ENCODE measurements at places on chromosomes 7 and 10.

- no peak for DNase-seq
Observed at GRCh38 chr7:78284945-78285344, 486.4 kb downstream of the PHTF2 start.

DNA sequence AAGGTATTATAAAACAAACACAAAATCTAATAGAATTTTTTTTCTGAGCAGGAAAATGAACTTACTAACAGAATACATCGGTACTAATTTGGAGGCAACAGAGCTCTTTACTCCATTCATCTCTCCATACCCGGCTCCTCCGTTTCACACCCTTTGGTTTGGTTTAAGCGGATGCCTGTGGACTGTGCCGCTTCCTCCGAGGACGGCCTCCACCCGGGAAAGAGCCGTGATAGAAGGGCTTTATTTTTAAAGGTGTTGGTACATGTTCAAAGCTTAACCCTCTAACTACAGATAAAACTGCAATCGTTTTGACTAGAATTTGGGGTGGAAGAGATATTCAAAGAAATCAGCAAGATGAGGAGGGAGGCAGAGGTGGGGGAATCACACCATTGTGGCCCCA, 1.9 kb downstream of the VIPR2 start:
- DNase-seq, result no peak

- no peak for DNase-seq
Observed at GRCh38 chr7:150968734-150969372, 9.3 kb downstream of the KCNH2 start.

DNA sequence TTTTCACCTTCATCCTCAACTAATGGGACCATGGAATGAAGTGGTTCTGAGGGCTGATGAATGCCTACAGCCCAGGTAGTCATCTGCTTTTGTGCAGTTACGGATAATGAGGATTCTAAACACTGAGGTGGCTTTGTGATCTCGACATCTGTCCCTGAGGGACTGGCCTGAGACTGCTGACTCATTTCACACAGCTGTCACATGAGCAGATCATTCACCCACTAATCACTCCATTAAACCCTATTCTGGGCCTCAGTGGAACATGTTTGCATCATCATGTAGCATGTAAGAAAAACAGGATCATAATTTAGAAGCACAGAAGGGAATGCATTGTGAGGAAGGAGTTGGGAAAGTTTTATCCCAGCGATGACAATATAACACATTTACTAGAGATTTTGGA, 79.4 kb upstream of the FEZF1 start:
- no peak for DNase-seq

DNA sequence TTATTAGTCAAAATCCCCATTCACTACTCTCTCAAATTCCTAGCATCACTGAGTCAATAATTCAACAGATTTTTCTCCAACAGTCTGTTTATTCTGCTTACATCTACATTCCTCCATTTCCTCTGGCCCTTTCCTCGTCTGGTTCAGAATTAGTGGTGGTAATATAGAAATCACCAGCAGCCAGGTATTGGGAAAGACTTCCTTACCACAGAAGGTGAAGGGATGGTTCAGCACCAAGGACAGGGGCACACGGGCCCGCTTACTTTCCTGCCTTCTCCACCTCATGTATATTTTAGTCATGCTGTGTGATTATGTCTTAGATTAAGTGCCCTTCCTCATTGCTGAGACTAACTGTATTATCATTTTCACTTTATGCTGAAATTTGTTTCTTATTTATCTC, 70.4 kb upstream of the APBB1IP start:
- DNase-seq, result peak; percentile 17

- peak; percentile 53 for DNase-seq
Observed at GRCh38 chr7:139620676-139621344, 97.3 kb downstream of the CLEC2L start.

- DNase-seq, result no peak
Observed at GRCh38 chr10:34737772-34738169, 77.3 kb downstream of the PARD3 start.

- DNase-seq, result no peak
Observed at GRCh38 chr10:108757946-108758345, 1165.4 kb downstream of the XPNPEP1 start.

- DNase-seq, result no peak
Observed at GRCh38 chr10:76025124-76025477, 593.7 kb downstream of the LRMDA start.

GRCh38 chr7:901388-902154, 25.2 kb downstream of the GET4 start:
- peak; percentile 49 for DNase-seq

DNA sequence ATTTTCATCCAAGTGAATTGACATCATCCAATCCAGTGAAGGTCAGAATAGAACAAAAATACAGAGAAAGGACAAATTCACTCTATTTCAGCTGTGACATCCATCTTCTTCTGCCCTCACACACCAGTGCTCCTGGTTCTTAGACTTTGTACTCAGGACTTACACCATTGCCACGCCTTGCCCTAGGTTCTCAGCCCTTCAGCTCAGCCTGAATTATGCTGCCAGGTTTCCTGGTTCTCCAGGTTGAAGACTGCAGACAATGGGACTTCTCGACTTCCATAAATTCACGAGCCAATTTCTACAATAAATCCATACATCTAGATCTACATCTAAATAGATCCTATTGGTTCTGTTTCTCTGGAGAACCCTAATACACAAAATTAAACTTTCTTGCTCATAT, 181.2 kb upstream of the KCND2 start:
- no peak for DNase-seq

DNA sequence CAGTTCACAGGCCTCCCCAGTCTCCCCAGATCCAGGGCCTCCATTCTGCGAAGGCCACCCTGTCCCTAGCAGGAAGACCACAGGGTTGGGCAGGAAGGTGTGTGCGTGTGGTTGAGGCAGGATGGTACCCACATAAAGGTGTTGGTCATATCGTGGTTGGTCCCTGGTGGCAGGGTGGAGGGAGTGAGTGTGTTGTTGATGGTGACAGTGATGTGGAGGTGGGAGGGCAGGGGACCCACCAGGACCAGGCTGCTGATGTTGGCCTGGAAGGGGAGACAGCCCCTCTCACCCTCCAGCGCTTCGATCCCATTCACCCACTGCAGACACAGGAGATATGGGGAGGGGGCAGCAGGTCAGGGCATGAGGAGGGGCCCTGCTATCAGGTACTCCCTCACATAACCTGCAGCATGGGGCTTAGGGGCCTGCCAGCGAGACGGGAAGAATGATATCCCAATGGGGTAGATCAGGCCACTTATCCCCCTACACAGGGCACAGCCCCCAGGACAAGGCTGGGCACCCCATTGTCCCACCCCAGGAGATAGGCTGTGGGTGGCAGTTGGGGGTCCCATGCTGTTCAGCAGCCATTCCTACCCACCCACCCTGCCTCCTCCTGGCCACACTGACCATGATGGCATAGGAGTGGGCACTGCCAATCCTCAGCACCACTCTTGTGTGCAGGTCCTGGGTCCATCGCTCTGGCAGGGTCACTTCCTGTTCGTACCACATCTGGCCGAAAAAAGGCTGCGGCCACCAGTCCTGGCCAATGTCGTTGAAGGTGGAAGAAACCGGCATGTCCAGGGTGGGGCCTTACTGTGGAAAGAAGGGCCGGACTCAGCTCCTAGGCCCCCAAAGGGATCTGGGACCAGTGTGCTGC, 69.0 kb upstream of the ZNF479 start:
- no peak for DNase-seq

DNA sequence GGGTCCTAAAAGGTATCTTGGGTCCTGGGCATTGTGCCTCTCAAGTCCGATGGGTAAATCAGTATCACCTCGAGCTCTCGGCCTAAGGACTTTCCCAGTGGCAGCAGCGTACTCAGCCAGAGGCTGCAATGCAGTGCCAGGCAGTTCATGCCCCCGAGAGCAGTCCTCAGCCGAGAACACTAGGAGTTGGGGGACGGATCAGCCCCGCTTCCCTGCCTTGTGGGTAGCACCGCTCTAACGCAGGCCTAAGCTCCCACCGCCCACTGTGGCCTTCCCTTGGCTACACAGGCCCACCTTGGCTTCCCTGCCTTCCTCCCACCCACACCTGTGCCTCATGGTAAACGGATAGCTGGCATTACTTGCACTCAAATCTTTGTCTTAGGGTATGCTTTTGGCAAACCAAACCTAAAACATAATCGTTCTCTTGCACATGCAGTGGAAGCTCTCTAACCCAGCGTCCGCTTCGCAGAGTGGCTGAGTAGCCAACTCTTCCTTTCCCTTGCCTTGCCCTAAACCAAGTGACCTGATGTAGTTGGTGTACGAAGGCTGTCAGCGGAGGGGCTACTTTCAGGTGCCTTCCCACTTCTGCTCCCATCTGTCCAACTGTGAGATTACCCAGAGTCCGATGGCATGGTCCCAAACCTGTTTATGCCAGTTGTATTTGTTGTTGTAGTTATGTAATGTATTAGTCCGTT, 73.2 kb upstream of the CHST15 start:
- no peak for DNase-seq

- DNase-seq, result no peak
Observed at GRCh38 chr10:71509444-71509843, 112.7 kb downstream of the CDH23 start.

- DNase-seq, result no peak
Observed at GRCh38 chr7:149859369-149859768, 14.4 kb upstream of the ATP6V0E2 start.

- no peak for DNase-seq
Observed at GRCh38 chr10:62856021-62856420, 39.9 kb upstream of the EGR2 start.

DNA sequence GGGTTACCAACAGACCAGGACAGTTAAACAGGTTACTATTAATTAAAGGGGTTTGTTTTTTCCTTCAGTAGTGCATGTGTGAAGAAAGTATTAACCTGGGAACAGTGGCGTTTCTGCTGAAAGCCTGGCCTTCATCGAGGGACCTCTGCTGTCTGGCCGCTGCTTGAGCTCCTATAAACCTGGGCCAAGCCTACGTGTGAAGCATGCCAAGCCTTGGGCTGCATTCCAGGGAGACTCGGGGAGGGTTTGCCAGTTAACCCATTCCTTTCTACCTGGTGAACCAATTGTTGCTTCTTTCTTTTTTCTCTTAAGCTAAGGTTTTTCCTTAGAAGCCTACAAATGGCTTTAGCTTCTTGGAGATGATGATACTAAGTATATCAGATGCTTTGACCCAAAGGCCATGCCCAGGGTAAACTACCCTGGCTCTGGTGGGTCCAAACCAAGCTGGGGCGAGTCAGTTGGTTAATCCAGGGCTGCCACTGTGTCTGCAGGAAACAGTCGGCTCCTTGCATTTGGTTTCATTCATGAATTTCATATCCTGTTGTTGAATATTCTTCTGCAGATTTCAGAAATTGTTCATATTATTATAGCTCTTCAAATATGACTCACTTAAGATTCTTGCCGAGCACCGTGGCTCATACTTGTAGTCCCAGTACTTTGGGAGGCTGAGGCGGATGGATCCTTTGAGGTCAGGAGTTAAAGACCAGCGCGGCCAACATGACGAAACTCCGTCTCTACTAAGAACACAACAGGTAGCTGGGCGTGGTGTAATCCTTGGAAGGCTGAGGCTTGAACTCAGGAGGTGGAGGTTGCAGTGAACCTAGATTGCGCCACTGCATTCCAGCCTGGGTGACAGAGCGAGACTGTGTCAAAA, 23.8 kb downstream of the PFKP start:
- DNase-seq, result no peak

- DNase-seq, result no peak
Observed at GRCh38 chr10:25666276-25666675, 267.8 kb upstream of the MYO3A start.

DNA sequence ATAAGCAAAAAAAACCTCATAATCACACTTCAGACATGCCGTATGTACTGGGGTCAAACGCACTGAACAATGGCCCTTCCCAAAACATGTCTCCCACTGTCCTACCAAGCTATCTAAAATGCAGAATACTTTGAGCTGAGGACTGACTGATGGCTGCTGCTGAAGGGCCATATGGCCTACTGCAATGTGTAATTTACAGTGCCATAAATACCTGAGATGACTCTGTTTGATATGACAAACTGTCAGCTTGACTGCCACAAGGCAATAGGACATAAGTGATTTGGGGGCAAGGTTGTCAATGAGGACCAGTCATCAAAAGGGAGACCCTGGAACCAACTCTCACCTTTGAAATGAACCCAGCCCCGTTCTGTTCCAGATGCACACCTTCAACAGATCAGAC, 187.4 kb upstream of the FRMD4A start:
- DNase-seq, result no peak

GRCh38 chr10:128851726-128852125, 615.3 kb upstream of the MGMT start:
- DNase-seq, result no peak

DNA sequence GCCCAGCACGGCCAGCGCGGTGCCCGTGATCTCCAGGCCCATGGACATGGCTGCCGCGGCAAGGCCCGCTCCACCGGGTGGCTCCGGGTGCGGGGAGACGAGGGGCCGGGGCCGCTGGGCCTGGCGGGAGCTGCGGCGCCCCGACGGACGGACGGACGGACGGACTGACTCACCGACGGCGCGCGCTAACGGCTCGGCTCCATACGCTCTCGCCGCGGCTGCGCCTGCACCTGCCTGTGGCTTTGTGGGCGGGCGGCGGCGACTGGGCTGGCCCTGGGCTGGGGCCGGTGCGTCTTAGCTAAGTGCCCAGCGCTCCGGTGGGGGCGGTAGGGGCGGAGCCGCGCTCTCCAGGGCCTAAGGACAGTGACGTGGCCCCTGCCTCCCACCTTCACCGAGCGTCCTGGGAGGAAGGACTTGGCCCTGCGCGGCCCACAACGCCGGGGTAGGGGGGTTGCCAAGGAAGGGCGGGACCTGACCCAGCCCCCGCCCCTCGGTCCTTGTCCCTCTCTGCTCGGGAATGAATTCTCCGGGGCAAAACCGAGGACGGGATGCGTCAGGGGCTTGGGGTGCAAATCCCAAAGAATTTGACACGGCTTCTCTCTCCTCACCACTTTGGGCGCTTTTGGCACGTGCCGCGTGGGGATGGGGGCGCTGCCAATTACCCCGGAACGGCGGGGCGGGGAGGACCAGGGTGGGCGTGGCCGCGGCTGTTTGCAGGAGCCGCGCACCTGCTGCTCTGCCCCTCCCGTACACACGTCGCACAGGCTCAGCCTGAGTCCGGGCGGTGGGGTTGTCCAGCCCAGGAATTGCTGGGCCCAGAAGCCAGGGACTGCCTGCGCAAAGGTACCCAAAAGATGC, at the start of gene CLDN3:
Gene CLDN3 (minus strand): TSS at position 269 of the 858 bp plus-strand sequence. CDS start 221 bp downstream, at position 48.
- no peak for DNase-seq

DNA sequence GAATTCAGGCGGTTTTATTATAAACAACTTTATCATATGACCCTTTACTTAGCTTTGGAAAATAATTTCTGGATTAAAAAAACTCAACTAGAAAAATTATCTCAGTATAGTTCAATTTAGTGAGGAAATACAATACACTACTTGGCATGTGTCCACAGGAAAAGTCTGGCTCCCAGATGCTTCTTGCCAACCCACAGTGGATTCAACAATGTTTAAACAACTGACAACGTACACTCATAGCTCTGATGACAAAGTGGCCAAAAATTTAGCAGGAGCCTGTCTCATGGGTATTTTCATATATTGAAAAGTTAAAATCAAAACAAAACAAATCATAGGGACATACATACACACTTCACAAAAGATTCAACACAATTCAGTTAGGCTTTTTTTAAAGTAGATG, 158.8 kb downstream of the SKAP2 start:
- DNase-seq, result no peak

DNA sequence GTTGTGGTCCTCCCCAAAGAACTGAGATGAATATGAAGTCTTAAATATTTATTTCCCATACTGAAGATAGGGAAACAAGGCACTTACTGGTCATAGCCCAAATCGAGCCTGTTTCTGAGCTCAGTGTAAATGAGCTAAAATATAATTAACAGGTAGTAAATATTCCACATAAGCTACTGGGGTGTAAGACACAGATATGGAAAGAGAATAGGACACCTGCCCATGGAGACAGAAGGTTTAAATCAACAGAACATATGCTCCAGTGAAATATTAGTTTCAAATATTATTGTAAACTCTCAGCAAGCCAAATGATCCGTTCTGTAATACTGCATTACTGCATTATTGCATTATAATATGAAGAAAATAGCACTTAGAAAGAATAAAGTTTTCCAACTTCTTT, 537.9 kb downstream of the ANKRD7 start:
- DNase-seq, result no peak

Data from CD4-positive, alpha-beta T cell treated with Interleukin-4 for 1 hour (primary cell).